ENCODE measurements at places on chromosomes 7 and 10.
A peak's percentile ranks its signal among the peaks of the same experiment; 100 is the strongest.

DNA sequence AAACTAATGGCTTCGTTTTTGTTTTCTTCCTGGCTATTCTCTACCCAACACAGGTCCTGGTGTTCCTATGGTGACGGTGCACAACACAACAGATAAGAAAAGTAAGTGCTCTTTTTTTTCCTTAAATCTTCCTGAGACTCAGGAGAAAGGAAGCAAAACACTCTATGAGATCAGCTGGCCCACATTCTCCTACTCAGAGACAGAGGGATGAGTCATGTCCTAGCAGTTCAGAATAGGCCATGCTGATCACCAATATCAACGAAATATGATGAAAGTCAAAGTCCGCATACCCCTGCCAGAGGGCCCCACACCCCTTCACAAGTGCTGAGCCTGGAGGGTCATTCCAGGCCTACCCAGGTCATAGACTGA is 149.2 kb downstream of the PAXIP1 start:
- no peak for DNase-seq

DNA sequence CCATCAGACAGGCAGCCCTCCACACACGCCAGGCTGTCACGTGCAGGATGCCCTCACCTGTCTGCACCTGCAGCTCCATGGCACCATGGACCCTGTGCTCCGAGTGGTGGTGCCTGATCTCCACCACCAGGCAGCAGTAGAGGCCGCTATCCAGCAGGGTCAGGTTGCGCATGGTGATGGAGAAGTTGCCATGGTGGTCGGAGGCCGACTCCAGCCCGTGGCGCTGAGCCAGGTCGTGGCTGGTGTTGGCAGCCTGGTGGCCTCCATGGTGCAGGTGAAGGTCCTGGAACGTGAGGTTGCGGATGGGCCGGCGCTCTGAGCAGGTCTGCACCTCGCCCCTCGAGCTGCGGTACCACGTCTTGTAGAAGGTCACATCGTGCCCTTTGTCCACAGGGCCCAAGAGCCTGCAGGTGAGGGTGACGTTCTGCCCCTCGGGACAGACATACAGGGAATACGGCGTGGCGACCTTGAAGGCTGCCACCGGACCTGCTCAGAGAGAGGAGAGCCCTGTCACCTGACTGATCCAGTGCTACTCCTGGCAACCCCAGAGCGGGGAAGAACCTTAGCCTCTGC is 11.7 kb downstream of the VSIR start:
- no peak for DNase-seq

GRCh38 chr10:34102237-34102673 is 712.8 kb downstream of the PARD3 start:
- peak; percentile 85 for DNase-seq

- DNase-seq = no peak
Measured at GRCh38 chr7:76430836-76431235, 6.1 kb downstream of the ZP3 start.

GRCh38 chr7:38558761-38559345 is 72.3 kb downstream of the AMPH start:
- DNase-seq = no peak

DNA sequence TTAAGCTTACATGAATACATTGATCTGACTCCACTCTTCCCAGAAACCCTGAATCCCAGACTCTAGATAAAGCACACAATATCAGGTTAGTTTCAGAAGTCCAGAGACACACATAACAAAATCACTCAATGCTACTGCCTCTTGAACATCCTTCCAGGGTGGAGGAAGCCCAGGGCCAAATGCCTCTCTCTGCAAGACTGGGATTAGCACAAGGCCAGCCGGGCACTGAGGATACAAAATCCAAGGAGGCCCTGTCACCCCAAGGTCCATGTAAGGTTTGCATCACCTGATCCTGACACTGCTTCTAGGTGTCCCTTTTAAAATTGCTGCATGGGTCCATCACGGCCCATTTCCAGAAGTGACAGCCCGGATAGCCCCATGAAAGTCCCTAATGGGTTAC is 2.6 kb upstream of the PLXNA4 start:
- DNase-seq = no peak

DNA sequence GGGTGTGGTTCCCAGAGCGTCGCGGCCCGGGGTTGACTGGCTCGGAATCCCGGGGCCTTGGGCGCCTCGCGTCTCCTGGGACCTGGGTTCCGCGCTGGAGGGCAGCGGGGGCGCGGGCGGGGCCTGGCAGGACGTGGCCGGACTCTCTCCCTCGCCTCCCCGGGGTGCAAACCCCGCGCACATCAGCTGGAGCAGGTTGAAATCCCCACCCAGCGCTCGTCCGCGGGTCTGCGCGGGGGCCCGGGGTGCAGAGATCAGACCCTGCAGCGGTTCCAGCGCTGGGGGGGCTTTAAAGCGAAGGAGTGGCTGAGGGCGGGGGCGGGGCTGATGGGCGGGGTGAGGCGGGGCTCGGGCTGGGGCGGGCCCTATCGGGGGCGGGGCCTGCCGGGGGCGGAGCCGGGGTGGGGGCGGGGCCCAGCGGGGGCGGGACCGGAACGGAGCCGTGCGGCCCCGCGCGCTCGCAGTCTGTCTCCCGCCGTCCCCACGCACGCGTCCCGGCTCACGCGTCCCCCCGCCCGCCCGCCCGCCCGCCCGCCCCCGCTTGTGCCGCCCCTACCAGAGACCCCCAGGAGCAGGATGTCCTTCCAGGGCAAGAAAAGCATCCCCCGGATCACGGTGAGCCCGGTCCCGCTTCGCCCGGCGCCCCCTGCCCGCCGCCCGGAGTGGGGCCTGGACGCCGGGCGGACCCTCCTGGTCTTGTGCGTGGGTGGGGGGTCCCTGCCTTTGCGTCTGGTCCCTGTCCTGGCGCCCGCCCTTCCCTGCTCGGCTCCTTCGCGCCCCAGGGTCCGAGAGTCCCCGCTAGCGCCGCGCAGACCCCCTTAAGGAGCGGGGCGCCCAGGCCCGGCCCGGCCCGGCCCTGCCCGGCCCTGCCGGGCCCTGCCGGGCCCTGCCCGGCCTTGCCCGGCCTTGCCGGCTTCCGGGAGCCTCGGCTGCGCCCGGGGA is at the start of gene DPYSL4:
DPYSL4 (plus strand) TSS at position 461 of the 942 bp plus-strand sequence; CDS start at position 577, 116 bp downstream.
- DNase-seq = peak; percentile 97

GRCh38 chr7:70588191-70588921 is 543.6 kb upstream of the GALNT17 start:
- no peak for DNase-seq

DNA sequence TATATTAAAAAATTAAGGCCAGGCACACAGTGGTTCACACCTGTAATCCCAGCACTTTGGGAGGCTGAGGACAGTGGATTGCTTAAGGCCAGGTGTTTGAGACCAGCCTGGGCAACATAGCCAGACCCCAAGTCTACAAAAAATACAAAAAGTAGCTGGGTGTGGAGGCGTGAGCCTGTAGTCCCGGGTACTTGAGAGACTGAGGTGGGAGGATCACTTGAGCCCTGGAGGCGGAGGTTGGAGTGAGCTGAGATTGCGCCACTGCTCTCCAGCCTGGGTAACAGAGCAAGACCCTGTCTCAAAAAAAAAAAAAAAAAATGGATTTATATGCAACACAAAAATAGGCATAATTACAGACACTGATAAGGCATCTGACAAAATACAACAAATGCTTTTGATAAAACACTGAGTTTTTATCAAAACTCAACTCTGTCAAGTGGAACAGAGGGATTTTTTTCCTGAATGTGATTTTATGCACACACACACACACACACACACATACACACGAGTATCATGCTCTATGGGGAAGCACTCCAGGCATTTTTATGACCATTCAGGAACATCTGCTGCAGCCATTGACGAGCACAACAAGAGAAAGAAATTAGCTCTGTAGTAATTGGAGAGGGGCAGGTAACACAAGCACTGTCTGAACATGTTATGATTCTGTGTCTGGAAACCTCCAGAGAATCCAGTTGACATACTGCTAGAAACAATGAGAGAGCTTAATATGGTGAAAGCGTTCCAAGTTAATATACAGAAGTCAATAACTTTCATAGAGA is 193.1 kb downstream of the WDR37 start:
- no peak for DNase-seq

DNA sequence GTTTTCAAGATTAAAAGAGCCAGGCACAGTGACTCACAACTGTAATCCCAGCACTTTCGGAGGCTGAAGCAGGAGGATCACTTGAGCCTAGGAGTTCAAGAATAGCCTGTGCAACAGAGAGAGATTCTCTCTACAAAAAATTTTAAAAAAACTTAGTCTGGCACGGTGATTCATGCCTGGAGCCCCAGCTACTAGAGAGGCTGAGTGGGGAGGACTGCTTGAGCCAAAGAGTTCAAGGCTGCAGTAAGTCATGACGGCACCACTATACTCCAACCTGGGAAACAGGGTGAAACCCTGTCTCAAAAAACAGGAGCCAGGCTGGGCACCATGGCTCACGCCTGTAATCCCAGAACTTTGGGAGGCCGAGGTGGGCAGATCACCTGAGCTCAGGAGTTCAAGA is 86.6 kb upstream of the KCTD7 start:
- no peak for DNase-seq

DNA sequence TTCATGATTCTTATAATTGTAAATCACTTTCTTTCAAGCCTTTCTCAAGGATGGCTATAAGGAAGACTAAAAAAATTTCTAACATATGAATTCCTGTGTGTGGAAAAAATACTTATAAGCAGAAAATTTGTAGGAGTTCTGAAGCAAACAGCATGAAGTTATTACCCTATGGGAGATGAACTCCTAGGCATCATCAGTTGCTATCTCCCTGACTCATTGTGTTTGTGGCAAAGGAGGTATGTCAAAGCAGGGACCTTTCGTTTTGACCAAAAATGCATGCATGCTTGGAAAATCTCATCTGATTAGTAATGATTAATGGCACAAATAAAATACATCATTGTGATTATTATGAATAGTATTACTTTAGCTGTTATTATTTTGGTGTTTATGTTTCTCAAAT is 59.4 kb downstream of the CALCR start:
- DNase-seq = no peak

DNA sequence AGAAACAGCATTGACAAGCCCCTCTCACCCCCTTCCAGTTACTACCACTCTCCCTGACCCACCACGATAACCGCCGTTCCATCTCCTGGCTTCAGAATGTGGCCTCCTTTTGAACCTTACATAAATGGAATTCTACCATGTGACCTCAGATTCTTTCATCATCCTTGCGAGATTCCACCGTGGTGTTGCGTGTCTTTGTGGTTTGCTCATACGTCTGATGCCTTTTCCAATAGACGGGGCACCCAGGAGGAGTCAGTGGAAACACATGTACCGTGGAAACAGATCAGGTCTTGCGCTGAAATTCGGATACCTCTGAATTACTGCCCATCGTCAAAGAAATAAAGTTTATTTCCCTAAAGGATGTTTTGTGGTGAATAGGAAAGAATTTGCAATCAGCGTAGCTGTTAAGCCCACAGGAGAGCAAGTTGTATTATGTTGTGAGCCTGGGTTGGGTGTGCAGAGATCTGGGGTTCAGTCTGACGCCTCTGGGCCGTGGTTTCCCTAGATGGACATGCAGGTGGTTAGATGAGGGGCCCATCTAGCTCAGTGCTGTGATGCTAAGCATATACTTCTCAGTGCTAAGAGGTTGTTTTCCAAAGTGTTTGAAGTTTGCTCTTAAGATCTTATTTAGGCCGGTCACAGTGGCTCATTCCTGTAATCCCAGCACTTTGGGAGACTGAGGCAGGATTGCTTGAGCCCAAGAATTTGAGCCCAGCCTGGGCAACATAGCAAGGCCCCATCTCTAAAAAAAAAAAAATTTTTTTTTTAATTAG is 29.1 kb downstream of the GTF2IRD1 start:
- DNase-seq = peak; percentile 74

DNA sequence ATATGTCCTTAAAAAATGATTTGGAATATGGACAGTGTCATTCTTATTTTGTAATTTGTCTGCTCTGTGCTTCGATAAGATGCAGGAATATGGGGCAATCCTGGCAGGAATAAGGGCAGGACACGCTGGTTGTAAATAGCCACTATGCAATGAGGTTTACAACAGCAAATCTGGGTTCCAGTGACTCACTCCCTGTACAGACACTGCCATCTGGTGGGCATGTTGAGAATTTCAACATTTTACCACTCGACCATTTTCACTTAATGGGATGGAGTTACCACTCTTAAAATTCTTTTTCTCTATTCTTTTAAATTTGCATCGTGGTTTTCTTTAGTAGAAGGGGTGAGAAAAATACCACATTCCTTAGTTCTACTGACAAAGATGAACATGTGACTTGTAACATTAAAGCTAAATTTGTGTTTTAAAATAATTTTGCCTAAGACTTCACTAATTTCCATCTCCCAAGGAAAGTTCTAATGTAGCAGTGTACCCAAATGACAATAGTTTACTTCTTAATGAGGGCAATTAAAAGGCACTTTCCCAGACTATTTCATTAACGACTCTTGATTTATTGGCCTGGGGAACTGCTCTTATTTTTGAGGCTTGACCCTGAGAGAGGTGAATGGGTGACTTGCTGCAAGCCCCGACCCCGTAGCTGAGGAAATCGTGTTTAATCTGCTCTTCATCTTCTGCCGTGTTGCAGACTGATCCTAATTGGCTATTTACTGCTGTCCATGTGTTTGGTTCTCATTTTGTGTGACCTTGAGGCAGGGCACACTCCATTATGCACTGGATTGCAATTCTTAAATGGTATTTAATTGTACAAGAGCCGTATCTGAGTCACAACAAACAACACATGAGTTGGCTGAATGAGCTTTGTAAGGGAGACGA is 173.6 kb upstream of the IMMP2L start:
- DNase-seq = peak; percentile 83

GRCh38 chr7:25382869-25383268 is 154.6 kb upstream of the NPVF start:
- no peak for DNase-seq

DNA sequence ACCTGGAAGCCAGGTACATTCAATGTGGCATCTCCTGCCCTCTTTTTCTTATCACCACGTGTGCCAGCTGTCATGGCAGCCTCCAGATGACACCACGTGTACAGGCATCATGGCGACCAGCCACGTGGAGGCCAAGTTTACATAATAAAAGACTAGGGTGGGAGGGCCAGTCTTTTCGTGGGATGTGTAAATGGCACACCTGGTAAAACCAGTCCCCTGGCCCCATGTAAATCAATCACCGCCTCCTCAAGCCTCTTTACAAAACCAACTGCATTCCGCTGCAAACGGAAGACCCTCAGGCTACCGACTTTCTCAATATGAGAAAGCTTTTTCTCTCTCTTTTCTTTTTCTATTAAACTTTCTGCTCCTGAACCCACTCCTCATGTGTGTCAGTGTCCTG is 65.1 kb upstream of the PHF14 start:
- DNase-seq = no peak

- no peak for DNase-seq
Measured at GRCh38 chr7:102859084-102859798, 53.6 kb upstream of the LRRC17 start.

GRCh38 chr7:93327006-93327633 is 95.0 kb downstream of the VPS50 start:
- peak; percentile 77 for DNase-seq

GRCh38 chr7:39349452-39350123 is 216.6 kb upstream of the YAE1 start:
- no peak for DNase-seq

DNA sequence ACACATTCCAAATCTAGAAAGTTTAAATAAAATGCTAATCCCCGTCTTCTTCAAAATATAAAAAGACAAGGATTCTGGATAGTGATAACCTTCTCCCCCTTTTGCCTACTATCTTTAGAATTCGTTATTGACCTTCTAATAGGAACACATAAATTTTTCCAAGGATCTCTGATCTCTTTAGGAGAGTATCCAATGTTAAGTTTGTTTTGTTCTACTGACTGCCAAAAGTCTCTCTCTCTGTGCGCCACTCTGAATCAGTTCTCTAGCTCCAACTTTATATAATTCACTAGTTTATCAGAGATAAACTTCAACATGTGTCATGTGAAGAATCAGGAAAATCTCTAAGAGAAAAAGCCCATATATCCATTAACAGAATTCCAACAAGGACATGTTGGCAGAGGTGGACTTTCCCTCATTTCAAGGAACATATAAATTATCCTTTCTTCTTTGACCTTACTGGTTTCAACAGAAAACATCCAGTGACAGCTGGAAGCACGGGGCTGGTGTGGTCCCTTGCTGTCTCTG is 615.6 kb downstream of the KCNMA1 start:
- DNase-seq = no peak

Data from GM03348 (cell line).